ENCODE measurements at places on chromosomes 4 and X.
A peak's percentile ranks its signal among the peaks of the same experiment; 100 is the strongest.

- no peak for DNase-seq
These were observed 6.0 kb downstream of the PALLD start for GRCh38 chr4:168502861-168503260.

GRCh38 chr4:22019676-22020075 lies 71.1 kb upstream of the KCNIP4 start:
- no peak for DNase-seq

DNA sequence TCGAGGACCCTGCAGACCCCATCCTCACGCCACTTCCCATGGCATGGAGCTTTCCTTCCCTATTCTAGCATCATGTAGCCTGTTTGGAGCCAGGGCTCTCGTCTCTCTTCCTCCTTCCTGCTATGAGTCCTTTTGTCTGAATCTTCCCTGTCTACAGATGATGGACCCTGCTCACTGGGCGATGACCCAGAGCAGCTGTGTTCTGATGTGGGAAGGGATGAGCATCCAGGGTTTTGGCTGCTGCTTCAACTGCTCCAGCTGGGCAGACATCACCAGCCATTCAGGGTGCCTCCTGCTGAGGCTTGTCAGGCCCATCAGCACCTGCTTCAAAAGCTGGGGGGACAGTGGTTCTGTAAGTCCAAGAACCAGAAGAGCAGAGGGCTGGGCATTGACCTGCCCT lies 3.2 kb upstream of the CCKAR start:
- DNase-seq = no peak

GRCh38 chrX:105226499-105226898 lies 6.0 kb upstream of the TEX13A start:
- no peak for DNase-seq

DNA sequence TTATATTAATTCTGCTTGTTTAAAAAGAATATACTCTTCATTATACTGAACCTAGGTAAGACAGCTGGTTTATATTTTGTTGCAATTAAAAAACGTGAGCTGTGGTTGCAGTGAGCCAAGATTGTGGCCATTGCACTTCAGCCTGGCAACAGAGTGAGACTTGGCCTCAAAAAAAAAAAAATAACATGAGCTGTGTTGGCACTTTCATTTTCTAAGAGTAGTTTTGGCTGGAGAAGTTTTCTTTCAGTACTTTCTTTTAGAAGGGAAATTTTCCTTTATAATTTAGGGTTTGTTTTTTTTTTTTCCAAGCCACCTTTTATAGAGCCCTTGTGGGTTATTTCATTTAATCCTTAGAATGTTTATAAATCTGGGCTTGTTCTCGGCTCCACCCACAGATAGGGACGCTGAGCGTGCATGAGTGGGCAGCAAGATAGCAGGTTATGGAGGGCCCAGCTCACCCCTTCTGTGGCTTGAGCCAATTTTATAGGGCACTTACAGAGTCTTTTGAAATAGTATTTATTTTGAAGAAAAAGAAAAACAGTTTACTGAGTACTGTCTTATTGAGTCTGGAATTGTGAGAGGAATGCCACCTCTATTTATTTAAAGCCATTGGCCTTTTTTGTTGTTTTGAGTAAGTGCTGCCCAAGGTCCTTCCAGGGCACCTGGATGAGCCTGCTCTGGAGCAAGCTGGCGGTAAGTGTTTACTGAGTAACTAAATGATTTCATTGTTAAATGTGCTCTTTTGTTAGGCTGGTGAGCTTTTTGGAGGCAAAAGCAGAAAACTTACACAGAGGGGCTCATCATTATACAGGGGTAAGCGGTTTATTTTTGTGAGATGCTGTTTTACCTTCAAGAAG lies 60.9 kb downstream of the HTT start:
- no peak for DNase-seq

- no peak for DNase-seq
These were observed 23.1 kb upstream of the TLR7 start for GRCh38 chrX:12843668-12844279.

- no peak for DNase-seq
These were observed 194.0 kb upstream of the CASK start for GRCh38 chrX:42117318-42117717.

DNA sequence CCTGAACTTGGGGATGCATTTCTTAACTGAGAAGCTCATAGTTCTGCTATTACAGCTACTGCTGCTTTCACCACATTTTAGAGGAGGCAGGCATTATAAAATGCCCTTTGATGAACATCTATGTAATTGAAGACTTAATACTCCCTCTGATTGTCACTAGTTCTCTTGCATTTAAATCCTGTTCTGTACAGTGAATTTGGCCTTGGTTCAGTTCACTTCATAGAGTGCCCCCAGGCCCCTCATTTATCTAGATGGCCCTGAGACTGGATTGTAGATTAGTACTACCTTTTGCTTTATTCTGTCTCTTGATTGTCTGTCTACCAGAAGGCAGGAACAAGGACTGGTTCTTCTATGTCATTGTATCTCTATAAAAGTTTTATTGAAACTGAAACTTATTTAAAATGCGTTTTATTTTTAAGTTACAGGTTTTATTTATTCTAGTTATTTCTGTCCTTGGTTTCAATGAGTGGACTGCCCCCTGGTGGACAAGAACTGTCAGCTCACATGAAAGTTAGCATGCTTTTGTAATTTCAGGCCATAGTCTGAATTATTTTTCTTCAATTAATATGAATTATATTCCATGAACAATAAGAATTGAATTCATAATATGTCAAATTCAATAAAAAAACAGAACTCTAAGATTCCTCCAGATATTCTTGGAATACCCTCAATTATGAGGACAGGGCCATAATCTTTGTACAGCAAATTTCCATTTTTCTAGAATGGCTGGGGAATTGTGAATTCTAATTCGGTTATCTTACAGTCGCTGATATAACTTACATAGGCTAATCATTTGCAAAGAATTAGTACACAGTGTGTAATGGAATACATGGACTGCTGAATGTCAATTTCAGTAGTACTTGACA lies 47.2 kb upstream of the TMEM33 start:
- DNase-seq = peak; percentile 20

DNA sequence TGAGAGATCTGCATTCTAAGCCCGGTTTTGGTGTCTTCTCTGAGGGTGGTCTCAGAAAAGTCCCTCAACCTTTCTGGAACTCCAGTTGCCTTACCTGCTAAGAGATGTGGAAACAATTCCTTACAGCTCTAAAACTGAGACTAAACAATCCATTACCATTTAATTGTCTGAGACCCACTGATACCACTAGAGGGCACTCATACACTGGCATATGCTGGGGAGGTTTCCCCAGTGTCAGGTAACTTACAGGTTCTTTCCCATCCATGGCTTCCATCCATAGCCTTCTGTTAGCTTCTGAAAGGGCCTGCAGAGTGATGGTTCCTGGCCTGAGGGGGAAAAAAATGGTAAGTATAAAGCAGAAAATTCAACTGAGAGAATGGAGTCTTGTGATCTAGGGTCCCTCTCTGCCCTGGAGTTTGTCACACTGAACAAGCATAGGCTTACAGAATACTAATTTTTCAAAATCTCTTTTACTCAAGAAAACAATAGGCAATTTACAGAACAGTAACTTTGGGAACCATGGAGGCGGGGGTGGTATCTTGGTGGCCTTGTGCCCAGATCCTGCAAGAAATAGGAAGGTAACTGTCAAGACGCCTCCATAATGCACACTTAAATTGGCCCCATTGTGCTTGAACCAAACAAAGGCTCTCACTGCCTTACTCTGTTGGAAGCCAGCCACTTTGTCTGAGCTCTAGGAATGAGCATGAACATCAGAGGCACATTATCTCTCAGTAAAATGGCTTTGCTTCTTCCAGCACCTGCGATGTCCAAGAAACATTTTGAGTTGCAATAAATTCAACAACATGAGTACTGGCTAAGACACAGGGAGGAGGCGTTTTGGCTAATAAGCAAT lies 236.1 kb downstream of the OPHN1 start:
- peak; percentile 5 for DNase-seq

DNA sequence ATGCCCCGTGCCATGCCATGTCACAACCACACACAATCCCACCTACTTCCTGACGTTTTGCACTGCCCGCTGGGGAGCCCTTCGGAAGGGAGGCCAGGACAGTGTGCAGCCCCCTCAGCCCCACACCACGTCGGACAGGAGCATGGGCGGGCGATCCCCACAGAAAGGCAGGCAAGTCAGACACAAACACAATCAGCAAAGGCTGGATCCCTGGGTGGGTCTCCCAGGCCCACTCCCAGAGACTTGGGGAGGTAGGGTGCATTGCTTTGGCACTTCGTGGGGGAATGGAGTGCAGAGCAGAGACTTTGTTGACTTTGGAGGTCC lies 14.1 kb downstream of the LETM1 start:
- no peak for DNase-seq

DNA sequence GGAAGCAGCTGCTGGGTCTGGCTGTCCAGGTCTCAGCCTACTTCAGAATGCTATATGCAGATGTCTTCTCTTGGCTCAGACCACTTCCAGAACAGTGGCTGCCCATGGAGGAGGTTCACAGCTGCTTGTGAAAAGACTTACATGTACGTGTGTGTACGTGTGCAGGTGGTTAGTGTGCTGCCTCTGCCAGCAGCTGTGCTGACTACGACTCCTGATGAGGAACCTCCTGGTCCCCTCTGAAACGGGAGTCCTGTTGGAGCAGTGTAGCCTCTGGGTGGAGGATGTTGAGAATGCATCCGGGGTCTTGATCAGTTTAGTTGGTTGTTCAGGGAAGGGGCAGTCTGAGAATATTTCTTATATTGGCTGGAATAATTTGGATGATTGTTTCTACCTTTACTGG lies 155.9 kb upstream of the WDR1 start:
- no peak for DNase-seq

- DNase-seq = no peak
These were observed 71.7 kb downstream of the FBXW7 start for GRCh38 chr4:152464030-152464823.

- DNase-seq = no peak
These were observed 1072.4 kb upstream of the LCORL start for GRCh38 chr4:19093951-19094350.

DNA sequence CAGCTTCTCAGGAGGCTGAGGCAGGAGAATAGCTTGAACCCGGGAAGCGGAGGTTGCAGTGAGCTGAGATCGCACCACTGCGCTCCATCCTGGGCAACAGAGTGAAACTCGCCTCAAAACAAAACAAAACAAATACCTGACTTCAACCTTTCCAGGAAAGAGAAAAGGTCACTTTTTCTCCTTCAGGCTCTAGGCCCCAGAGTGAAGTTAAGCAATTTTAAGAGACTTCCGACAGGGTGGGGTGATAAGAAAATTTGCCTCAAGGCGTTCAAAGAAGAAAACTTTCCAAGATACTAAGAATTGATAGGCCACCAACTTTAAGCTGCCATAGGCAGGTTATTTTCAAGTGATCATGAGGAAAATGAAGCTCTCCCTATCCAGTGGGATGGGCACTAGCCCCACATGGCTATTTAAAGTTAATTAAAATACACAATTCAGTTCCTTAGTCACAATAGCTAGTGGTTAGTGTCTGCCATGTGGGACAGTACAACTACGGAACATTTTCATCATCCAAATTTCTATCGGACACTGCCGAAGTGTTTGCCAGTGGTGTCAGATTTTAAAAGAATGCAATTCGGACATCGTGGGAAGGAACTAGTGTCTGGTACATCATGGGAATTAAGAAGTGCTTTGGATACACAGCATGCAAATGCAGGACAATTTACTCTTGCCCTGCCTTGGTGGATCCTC lies 33.0 kb downstream of the SMS start:
- no peak for DNase-seq

DNA sequence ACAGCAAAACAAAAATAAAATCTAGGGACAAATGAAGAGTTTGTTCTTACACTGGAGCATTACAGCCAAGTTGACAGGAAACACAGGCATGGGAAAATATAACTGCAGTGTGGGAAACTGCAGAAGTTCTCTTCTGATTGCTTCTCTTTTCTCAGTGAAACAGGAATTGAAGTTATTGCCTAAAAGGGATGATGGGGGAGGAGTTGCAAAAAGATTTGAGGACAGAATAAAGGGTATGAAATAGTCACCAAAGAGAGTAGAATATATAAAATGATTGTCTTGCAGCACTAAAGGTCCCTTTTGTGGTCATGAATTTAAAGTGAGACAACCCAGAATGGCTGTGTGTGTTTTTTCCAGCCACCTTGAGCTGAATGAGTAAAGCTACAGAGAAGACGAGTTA lies 103.7 kb downstream of the JADE1 start:
- DNase-seq = no peak

GRCh38 chrX:115499112-115499805 lies 61.7 kb upstream of the PLS3 start:
- DNase-seq = no peak

GRCh38 chrX:19747652-19748610 lies 139.5 kb downstream of the SH3KBP1 start:
- DNase-seq = no peak

DNA sequence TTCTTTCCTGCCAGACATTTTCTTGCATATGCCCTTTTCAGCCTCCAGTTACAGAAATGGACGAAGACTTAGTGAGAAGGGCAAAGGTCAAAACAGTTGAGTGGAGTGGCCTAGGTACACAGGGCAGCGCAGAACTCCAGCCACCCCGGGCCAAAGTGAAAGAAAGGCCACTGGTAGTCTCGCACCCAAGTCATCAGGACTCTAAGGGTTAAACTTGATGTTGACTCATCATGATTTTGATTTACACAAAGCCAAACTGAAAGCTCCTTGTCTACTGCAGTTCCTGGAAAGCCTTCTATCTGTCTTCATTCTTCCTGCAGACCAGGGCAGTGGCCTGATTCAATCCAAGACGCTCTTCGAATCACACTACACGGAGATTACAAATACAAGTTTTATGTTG lies 2.6 kb upstream of the IL13RA1 start:
- DNase-seq = no peak

GRCh38 chr4:3654036-3654807 lies 112.0 kb upstream of the ADRA2C start:
- DNase-seq = no peak

DNA sequence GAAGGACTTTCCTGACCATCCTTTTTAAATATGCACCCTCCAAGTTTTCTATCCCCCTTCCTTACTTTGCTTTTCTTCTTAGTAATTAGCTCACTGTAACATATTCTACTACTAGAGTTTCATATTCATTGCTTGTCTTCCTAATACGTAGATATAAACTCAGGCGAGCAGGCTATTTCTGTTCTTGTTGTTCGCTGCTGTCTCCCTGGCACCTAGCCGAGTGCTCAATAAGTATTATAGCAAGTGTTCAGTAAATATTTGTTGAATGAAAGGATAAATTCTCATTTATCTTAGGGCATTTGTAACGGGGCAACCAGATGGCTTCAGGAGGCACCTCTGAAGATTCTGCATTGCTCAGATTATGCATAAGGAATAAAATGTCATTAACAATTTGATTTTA lies 6.8 kb upstream of the RHOH start:
- DNase-seq = peak; percentile 8

All from NCI-H1105 (cell line).